ENCODE measurements at places on chromosomes 12 and 14.

- DNase-seq: no peak
These were observed 136.8 kb upstream of the TBX3 start for GRCh38 chr12:114820796-114821195.

GRCh38 chr12:34294671-34295365 lies 272.5 kb downstream of the ALG10 start:
- no peak for DNase-seq

DNA sequence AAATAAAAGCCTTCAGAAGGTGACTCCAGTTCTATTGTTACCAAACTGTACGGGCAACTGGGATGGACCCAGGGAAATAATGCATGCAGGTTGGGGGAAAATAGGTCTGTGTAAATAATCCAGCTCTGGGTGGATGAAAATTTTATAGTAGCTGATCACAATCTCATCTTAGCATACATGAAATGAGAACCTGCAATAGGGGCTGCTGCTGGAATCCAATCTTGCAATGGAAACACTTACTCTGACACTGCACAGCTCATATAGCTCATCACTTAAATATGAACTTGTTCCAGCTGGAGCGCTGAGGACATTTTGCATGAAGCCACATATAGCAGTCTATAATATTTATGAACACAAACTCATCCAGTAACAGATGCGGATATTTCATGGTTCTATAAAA lies 40.1 kb upstream of the GAS2L3 start:
- no peak for DNase-seq

DNA sequence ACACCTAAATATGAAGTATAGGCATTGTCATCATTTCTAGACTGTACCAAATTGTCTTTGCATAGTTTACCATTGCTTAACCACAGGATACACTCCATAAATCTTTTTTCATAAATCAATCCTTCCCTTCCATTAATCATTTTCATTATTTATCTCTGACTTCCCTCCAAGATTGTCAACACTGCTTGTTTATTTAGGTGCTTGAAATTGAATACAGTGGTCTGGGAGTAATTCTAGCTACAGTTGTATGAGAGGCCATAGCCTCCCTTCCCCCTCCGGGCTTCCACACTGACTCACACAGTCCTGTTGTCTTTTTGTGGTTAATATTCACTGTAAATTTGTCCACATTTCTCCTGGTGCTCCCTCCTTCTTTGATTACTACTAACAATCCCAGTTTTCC lies 114.2 kb upstream of the ARID2 start:
- DNase-seq: no peak

- DNase-seq: no peak
These were observed 434.3 kb upstream of the TBX3 start for GRCh38 chr12:115118177-115118724.

- no peak for DNase-seq
These were observed 288.6 kb downstream of the DPF3 start for GRCh38 chr14:72605096-72605920.

GRCh38 chr14:60656686-60657455 lies 7.6 kb upstream of the SIX1 start:
- DNase-seq: no peak

GRCh38 chr14:106530423-106531107 lies 1004.2 kb downstream of the TMEM121 start:
- no peak for DNase-seq

GRCh38 chr12:46164186-46164761 lies 104.6 kb downstream of the SLC38A1 start:
- DNase-seq: no peak

DNA sequence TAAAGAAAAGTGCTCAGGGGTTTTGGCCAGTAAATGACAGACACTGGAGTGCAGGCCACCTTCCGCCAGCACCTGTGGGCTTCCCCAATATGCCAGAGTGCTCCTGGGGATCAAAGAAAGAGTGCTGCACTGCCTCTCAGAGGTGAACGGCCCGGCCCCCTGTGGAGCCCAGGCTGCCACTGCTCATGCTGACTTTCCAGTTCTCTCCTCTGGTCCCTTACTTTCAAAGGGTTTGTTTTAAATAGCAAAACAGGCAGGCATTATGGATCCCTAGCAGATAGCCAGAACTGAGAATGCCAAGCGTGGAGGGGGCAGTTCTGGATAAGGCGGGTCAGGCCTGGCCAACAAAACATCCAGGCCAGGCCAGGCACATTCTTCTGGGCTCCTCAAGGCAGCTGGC lies 59.6 kb downstream of the MDM2 start:
- DNase-seq: no peak

- no peak for DNase-seq
These were observed 29.7 kb downstream of the SFSWAP start for GRCh38 chr12:131740626-131741025.

- DNase-seq: no peak
These were observed 57.5 kb downstream of the ARHGAP5 start for GRCh38 chr14:32134448-32135097.

DNA sequence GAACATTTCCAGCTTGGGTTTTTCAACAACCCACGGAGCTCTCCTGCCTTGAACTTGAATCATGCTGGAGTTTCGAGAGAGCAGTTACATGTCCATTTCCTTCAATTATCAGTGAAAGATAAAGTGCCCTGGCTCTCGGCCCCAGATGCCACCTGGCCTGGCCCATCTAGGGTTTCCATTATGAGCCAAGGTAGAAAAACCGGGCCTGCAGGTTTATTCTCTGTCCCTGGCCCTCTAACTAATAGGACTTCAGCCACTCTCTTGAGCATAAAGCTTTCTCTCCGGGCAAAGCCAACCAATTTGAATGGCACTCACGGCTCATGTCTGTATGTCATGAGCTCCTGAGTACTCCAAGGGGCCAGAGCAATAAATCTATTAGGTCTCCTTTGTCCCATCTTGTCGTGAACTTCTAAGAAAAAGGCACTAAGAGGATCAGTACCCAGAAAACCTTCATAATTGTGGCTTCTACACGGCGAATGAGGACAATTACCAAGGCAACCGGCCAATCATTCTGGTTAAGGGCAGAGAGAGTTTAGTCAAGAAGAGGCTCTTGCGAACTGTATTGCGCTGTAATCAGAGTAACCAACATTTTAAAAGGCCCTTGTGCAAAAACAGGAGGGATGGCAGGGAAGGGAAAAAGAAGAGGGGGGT lies 392.3 kb downstream of the MED13L start:
- no peak for DNase-seq

- no peak for DNase-seq
These were observed 3.5 kb upstream of the LPAR5 start for GRCh38 chr12:6639151-6639801.

DNA sequence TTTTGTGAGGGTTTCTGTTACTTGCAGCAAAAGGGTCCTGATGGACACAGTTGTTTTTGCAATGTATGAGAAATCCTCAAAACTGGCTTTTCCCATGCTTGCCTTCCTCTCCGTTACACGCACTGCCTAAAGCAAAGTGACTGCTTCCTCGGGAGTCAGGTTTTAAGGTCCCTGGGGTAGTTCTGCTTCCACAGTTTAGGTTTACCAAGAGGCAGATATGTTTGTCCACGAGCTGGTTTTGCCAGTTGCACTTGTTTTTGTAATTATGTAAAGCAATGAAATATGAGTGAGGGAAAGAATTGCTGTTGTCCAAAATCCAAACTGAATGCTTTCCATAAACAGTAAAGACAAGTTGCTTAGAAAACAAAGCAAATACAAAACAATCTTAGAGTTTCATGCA lies 290.7 kb upstream of the AMIGO2 start:
- no peak for DNase-seq

GRCh38 chr12:92871116-92871515 lies 58.0 kb downstream of the EEA1 start:
- no peak for DNase-seq

- no peak for DNase-seq
These were observed 1.4 kb downstream of the PCNX4 start for GRCh38 chr14:60093080-60093479.

GRCh38 chr14:78782551-78782950 lies 612.4 kb downstream of the NRXN3 start:
- DNase-seq: no peak

DNA sequence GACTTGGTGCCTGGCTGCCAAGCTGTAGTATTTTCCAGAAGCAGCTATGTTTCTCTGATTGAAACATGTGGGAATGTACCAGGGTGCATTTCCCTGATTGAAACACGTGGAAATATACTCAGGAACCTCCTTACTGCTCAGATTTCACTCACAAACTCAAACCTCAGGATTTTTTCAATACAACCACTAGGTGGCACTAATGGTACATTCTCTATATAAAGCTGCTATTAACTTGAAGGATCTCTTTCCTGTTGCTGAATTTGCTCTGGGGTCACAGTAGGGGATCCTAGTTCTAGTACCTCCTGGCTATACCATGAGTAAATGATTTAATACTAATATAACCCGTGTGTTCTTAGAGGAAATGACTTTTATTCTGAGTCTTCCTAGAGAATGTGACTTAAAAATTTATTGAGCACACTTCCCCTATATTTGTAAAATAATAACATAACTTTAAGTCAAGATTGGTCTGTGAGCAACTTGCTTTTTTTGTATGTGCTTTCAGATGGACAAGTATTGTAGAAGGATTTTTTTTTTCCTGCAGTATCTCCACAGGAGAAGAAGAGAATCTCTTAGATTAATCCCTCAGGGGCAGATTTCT lies 173.8 kb upstream of the MIS18BP1 start:
- no peak for DNase-seq

- no peak for DNase-seq
These were observed 68.8 kb downstream of the MDGA2 start for GRCh38 chr14:47606566-47606965.

DNA sequence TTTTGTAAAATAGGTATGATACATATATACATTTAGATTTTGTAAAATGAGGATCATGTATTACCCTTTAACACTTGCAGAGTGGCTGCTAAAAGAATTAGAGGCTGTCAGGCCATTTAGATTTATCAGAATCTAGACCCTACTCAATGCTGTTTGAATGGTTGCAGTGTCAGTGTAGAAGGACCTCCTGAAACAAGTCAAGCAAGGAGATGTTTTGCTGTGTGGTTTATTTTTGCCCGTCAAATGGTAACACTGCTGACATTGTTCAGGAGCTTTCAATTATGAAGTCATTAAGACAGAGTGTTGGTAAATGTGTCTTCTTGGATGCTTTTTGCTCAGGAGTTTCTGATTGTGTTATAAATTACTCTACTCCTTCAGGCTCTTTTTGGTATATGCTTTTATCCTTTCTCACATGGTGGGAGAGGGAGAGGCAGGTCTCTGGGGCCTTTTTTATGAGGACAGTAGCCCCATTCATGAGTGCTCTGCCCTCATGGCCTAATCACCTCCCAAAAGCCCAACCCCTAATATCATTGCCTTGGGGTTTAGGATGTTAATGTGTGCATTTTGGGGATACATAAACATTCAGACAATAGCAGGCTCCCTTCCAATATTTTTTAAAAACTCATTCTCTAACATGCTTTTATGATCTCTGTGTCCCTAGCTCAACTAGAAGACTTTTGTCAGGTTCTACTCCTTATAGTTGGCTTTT lies 16.5 kb downstream of the EID3 start:
- DNase-seq: no peak

DNA sequence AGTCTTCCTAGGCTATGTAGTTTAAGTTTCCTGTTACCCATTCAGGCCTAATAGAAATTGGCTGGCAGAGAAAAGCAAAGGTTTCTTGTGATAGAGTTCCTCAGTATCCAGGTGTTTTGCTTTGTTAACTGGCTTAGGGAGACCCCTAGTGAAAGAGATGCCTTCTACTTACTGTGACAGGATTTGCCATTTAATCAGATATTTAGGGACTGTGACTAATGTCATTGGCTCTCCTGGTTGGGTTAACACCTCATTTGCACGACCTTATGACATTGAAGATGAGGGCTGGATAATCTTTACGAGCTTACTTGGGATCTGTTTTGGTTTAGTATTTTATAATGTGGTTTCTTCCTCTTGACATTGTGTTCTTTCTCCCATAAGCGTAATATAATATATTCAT lies 5.8 kb downstream of the MON2 start:
- no peak for DNase-seq

- no peak for DNase-seq
These were observed 907.6 kb upstream of the SEL1L start for GRCh38 chr14:82441270-82441669.

DNA sequence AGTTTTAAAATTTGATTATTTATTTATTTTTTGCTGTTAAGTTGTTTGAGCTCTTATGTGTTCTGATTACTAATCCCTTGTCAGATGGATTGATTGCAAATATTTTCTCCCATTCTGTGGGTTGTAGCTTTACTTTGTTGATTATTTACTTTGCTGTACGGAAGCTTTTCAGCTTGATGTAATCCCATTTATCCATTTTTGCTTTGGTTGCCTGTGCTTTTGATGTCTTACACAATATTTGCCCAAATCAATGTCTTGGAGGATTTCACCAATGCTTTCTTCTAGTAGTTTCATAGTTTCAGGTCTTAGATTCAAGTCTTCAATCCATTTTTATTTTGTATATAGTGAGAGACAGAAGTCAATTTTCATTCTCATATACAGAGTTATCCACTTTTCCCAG lies 56.5 kb upstream of the PCNX4 start:
- DNase-seq: no peak

GRCh38 chr14:20498622-20499021 lies 6.7 kb upstream of the RNASE10 start:
- DNase-seq: no peak

- DNase-seq: no peak
These were observed 1358.8 kb upstream of the TMEM132C start for GRCh38 chr12:126907900-126908764.

DNA sequence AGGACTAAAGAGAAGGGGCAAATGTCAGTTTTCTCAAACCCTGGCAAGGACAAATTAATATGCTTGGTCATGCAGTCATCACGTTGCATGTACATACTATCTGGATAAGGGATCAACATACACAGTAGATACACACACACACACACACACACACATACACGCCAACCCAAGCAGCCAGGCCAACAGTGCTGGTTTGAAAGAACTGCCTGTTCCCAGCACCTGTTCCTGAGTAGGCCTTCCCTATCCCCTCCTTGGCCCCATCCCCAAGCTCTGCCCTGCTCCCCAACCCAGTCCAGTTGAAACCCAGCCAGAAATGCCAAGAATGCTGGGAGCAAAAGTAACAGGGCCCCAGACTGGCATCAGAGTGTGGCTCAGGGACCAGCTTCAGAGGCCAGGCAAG lies 4.4 kb downstream of the ITGA7 start:
- no peak for DNase-seq

- DNase-seq: no peak
These were observed 109.7 kb downstream of the GPATCH2L start for GRCh38 chr14:76261371-76261811.

DNA sequence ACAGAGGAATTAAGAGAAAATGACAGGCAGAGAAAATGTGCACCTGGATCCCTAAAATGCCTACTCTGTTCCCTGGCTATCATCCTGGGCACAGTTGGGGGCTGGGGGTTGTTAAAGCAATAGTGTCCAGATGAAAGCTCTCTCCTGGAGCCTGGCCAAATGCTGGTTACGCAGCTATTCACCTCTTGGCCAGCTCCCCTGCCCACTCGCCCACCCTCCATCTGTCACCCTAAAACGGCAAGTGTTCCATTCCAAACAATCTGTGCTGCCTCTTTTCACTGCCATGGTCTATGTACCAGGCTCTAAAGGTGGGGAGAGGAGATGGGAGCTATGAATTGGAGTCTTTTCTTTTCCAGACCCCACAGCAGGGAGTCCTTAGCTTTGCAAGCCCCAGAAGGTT lies 24.7 kb upstream of the NPFF start:
- no peak for DNase-seq

GRCh38 chr14:103056322-103057027 lies 874 bp downstream of the CDC42BPB start:
- no peak for DNase-seq

- DNase-seq: no peak
These were observed 617 bp upstream of the MGP start for GRCh38 chr12:14886271-14886670.

- no peak for DNase-seq
These were observed 747.4 kb downstream of the VRK1 start for GRCh38 chr14:97544571-97544970.

GRCh38 chr12:96520767-96521166 lies 31.4 kb downstream of the CFAP54 start:
- no peak for DNase-seq

Data from activated T-cell treated with anti-CD3 and anti-CD28 coated beads for 1 hour (primary cell).